ENCODE measurements at places on chromosomes 11 and 22. TPM values are rescaled to one million over a fixed set of nuclear protein-coding genes. Genes with fewer than 3 reads are reported as not detected.
A peak's percentile ranks its signal among the peaks of the same experiment; 100 is the strongest.

Gene OR51I1
- total RNA-seq = not detected

DNA sequence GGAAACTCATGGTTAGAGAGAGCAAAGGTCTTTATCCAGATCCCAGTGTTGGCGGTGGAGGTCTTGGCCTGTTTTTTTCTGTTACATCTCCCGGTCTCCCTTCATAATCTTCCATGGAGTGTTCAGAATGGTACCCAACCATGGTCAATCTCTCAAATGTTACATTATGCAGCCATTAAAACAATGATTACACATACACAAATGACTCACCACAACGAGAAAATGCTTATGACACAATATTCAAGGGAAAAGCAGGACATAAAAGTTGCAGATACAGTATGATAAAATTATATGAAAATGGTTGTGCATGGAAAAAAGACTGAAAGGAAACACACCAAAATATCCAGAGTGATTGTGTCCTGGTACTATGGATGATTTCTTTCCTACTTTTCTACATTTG, 17.8 kb upstream of the CSNK1E start:
- no peak overlapping the region for H3K4me3 ChIP-seq
- H3K27ac ChIP-seq = no peak overlapping the region
- peaks cover 7% of the 10 kb centered on the region for H3K4me1 ChIP-seq
- H3K36me3 ChIP-seq = no peaks in the 10 kb centered on the region
- DNase-seq = no peak

Gene OR6T1
- not detected for total RNA-seq

DNA sequence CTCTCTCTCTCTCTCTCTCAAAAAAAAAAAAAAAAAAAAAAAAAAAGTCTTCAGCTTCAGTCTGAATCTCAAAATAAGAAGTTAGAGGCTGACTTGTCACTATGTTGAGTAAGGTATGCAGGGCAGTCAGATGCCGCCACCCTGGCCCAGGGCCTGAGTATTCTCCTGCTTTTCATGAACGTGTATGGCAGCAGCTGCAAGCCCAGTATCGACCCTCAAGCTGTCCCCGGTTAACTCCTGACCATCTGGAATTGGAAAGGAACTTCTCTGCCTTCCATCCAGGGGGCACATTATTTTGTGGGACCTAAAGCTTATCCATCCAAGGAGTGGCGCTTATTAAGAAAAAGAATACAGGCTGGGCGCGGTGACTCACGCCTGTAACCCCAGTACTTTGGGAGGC, 11.4 kb downstream of the MRGPRD start:
- no peaks in the 10 kb centered on the region for H3K27me3 ChIP-seq
- no peak overlapping the region for H3K4me3 ChIP-seq
- H3K4me1 ChIP-seq = no peaks in the 10 kb centered on the region
- DNase-seq = peak; percentile 25
- no peak overlapping the region for H3K27ac ChIP-seq

DNA sequence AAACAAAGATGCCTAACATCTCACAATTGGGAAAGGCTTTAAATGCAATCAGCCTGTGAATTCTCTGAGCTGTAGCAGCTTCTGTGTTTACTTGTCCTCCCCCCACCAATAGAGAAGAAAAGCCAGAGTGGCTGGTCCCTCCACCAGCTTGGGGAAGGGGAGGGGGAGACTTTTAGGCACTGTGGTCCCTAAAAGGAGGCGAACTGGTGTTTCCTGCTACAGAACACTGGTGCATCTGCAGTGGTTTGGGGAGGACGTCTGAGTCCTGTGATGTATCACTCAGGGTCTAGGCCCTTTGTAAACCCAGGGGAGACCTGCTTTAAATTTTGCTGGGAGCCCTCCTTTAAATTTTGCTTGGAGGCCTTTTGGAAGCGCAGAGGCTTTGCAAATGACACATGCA, 16.9 kb downstream of the TNRC6B start:
- H3K27me3 ChIP-seq = no peaks in the 10 kb centered on the region
- no peak for DNase-seq
- H3K4me3 ChIP-seq = no peak overlapping the region
- peaks cover 30% of the 10 kb centered on the region for H3K4me1 ChIP-seq
- no peak overlapping the region for H3K27ac ChIP-seq

DNA sequence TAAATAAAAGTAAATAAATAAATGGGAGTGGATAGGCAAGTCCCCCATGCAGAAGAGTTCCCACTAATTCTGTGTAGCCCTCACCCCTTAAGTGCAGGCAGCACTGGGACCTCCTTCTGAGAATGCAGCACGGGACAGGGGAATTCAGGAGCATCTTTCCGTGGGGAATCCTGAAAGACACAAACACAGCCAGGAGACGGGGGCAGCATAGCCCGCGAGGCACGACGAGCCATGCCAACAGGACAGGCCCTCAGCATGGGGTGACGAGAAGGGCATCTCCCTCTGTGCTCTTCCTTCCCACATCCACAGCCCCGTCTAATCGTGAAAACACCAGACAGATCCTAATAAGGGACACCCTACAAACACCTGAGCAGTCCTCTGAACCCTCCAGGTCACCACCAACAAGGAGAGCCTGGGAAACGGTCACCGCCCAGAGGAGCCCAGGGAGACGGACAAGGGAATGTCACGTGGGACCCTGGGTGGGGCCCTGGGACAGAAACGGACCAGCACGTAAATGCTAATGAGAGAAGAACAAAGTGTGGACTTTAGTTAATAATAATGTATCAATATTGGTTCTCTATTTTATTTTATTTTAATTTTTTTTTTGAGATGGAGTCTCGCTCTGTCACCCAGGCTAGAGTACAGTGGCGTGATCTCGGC, 6.8 kb downstream of the KRTAP5-5 start:
- no peak overlapping the region for H3K4me3 ChIP-seq
- DNase-seq = no peak
- peaks cover 13% of the 10 kb centered on the region for H3K27me3 ChIP-seq
- no peak overlapping the region for H3K27ac ChIP-seq
- H3K4me1 ChIP-seq = no peaks in the 10 kb centered on the region

GRCh38 chr11:109734566-109734965, 312.6 kb downstream of the C11orf87 start:
- no peak overlapping the region for H3K27ac ChIP-seq
- DNase-seq = no peak
- no peak overlapping the region for H3K4me3 ChIP-seq
- H3K4me1 ChIP-seq = no peaks in the 10 kb centered on the region
- no peaks in the 10 kb centered on the region for H3K27me3 ChIP-seq
- H3K36me3 ChIP-seq = no peaks in the 10 kb centered on the region

GRCh38 chr11:22405377-22405776, 67.2 kb downstream of the SLC17A6 start:
- H3K4me1 ChIP-seq = no peaks in the 10 kb centered on the region
- H3K27ac ChIP-seq = no peak overlapping the region
- H3K36me3 ChIP-seq = no peaks in the 10 kb centered on the region

- peaks cover 20% of the 10 kb centered on the region for H3K4me1 ChIP-seq
- H3K27ac ChIP-seq = no peak overlapping the region
- peak overlapping the region; percentile 57 for H3K4me3 ChIP-seq
- H3K36me3 ChIP-seq = no peaks in the 10 kb centered on the region
- DNase-seq = no peak
Measured at GRCh38 chr22:45268167-45268957, 16.4 kb upstream of the UPK3A start.

Gene INS
- not detected for total RNA-seq

- H3K27ac ChIP-seq = peak within 1 kb of the TSS; percentile 84
- peak; percentile 93 for DNase-seq
- peaks cover 33% of the 10 kb centered on the region for H3K4me1 ChIP-seq
- no peaks in the 10 kb centered on the region for H3K27me3 ChIP-seq
Measured at GRCh38 chr11:102452461-102453301, at the start of gene TMEM123. Gene TMEM123, minus strand, starts transcription at chr11:102452765. Its CDS starts 142 bp downstream, at chr11:102452623.

Measured in upper lobe of right lung (tissue), 1 donor.